ENCODE measurements at places on chromosomes 16 and 17.
A peak's percentile ranks its signal among the peaks of the same experiment; 100 is the strongest.

DNA sequence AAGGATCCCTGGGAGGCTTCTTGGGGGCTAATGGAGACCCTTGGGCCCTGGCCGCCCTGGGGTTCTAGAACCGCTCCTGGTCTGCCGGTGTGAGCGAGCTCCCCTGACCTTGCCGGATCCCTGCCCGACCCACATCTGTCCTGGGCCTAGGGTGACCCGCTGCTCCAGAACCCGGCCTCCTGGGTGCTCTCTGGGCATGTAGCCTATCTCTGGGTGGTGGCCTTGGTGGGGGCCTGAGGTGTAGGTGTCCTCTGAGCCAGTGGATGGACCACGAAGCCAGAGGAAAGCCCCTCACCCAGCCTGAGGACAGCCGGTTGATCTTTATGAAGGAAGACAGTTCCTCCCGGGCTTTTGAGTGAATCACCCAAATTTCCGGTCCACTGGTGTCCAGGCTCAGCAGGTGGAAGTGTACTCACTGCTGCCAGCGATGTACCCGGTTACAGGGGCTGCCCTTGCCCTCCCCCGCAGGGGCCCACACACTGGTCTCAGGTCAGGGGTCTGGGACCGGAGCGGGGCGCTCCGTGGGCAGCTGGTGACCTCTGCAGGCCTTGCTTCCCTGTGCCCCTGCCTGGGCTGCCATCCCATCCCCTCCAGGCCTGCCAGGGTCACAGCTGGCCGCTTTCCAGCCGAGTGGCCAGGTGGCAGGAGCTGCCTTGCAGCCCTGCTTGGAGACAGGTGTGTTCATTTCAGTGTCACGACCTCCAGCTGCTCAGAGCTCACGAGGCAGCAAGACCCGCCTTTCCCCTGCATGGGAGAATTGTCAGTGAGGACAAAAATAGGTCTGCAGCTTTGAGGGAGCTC lies 10.5 kb upstream of the GSE1 start:
- no peak for DNase-seq

GRCh38 chr17:6701719-6702118 lies 11.4 kb downstream of the SLC13A5 start:
- peak; percentile 40 for DNase-seq

DNA sequence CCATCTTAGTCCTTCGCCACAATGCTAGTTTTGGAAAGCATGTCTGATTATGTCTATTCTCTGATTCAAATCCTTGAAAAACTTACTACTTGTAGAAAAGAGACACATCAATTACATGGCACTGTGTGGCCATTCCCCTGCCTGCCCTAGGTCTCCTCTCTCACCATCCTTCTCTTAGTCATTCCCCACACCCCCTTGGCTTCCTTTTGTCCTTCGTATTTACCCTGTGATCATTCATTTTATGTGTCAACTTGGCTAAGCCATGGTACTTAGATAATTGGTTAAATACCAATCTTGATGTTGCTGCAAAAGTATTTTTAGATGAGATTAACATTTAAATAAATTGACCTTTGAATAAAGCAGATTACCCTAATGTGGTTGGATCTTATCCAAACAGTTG lies 122.9 kb upstream of the CDH11 start:
- no peak for DNase-seq

DNA sequence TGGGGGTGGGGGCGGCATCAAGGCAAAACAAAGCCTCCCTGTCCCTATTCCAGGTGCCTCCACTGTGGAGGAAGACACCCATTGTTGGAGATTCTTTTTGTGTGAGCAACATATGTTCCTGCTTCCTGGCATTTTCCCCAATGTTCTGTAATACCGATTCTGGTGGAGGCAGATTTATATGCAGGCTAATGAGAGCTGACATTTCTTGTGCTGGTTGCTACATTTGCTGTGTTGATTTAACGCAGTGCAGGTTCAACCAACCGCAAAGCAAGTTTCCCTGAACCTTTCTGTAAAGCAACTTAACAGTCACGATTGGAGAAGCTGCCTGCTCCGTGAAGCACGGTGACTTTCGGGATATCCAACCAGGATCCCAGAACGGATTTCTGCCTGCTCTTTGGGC lies 260.5 kb downstream of the CBLN1 start:
- no peak for DNase-seq

DNA sequence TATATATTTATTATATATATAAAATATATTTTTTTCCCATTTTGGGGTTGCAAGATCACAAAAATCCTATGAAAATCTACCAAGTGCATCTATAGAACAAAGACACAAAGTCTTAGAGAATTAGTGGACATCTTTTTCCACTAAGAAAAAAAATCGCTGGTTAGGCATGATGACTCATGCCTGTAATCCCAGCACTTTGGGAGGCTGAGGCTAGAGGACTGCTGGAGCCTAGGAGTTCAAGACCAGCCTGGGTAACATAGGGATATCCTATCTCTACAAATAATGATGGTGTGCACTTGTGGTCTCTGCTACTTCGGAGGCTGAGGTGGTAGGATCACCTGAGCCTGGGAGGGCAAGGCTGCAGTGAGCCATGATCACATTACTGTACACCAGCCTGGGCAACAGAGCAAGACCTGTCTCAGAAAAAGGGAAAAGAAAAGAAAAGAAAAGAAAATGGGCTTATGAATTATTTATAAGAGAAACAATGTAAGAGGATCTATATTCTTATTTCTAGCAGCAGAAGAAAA lies 185.1 kb upstream of the PSMD7 start:
- DNase-seq, result no peak

GRCh38 chr17:81976332-81977210 lies 858 bp upstream of the ASPSCR1 start:
- no peak for DNase-seq

DNA sequence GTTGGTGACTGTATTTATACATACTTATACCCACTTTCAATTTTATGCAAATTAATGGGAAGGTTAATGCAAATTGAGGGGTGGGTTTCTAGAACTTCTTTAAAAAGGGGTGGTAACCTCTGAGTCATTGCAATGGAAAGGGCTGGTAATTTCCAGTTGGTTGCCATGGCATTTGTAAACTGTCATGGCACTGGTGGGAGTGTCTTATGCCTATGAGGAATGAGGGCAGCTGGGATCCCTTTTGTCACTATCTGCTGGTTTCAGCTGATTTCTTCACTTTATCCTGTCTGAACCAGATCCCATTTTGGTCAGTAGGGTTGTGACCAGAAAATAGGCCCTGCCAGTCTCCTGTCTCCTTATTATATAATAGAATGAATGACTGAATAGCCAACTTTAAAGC lies 1006.7 kb upstream of the GOT2 start:
- no peak for DNase-seq

DNA sequence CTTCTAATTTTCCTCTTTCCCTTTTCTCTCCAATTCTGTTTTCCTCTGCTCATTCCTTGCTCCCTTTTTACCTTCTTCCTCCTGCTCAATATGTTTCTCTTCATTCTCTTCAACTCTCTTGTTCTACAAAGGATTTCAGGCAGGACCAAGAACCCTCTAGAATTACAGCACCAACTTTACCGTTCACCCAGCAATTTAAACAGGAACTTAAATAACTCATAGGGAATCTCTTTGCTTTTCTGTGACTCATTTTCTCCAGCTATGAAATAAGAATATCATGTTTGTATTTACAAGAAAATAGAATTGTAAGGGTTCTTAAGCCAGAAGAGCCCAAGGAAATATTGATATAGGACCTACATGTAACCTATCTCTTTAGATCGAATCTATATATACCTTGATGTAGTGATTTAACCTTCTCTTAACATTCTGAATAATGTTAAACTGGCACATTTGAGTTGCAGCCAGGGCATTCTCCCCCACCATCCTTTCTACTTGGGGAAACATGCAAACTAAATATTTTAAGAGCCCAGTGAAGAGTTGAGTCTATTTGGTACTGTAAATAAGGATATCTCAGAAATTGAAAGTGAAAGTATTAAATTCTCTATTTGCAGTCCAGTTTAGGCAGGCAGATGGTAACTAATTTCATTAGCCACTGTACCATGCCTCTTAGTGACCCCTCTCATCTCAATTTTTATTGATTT lies 137.0 kb downstream of the ANKFN1 start:
- DNase-seq, result no peak

GRCh38 chr16:67260426-67261063 lies 11.8 kb downstream of the SLC9A5 start:
- DNase-seq, result no peak

- no peak for DNase-seq
Observed at GRCh38 chr16:49019831-49020230, 261.8 kb downstream of the CBLN1 start.

- DNase-seq, result no peak
Observed at GRCh38 chr17:64384253-64385186, 6.1 kb downstream of the PECAM1 start.

DNA sequence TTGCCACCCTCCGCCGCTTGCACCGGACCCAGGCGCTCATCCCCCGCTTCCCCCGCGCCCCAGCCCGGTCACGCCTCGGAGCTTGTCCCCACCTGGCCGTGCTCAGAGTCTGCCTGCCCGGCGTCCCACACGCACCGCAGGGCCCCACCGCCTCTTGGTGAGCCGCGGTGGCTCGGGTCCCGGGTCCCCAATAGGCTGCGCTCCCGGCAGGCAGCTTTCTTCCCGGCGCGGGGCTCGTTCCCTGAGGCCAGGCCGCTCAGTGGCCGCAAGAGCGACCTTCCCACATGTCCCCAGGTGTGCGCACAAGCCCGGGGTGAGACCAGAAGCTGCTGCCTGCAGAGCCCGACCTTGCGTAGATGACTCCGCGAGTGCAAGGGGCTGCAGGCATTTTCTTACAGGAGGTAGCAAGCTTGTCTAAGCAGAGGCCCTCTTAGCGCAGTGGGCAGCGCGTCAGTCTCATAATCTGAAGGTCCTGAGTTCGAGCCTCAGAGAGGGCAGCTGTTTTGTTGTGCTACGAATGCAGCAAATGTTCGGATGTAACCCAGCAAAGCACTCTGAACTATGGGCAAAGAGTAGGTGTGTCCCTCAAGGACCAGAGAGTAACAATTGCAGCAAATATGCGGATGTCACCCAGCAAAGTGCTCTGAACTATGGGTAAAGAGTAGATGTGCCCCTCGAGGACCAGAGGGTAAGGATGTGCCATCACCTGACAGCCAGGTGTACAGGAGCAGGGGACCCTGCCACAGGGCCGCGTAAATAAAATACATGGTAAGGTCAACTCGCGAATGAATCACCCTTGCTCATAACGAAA lies 15.6 kb downstream of the TLE7 start:
- DNase-seq, result no peak

DNA sequence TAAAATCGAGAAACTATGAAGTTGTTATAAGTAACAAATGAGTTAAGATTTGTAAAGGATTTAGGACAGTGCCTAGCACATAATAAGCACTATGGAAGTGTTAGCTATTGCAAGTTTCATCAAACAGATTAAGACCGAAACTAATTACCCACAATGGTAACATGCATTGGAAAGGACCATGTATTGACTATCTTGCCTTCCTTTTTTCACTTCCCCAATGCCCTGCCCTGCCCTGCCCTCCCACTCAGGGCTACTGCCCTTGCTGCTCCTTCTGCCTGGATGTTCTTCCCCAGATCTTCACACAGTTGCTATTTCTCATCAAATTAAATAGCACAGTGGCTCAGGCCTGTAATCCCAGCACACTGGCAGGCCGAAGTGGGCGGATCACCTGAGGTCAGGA lies 202.1 kb upstream of the PSMD7 start:
- DNase-seq, result no peak

GRCh38 chr17:44345454-44346026 lies 438 bp downstream of the GRN start:
- no peak for DNase-seq

DNA sequence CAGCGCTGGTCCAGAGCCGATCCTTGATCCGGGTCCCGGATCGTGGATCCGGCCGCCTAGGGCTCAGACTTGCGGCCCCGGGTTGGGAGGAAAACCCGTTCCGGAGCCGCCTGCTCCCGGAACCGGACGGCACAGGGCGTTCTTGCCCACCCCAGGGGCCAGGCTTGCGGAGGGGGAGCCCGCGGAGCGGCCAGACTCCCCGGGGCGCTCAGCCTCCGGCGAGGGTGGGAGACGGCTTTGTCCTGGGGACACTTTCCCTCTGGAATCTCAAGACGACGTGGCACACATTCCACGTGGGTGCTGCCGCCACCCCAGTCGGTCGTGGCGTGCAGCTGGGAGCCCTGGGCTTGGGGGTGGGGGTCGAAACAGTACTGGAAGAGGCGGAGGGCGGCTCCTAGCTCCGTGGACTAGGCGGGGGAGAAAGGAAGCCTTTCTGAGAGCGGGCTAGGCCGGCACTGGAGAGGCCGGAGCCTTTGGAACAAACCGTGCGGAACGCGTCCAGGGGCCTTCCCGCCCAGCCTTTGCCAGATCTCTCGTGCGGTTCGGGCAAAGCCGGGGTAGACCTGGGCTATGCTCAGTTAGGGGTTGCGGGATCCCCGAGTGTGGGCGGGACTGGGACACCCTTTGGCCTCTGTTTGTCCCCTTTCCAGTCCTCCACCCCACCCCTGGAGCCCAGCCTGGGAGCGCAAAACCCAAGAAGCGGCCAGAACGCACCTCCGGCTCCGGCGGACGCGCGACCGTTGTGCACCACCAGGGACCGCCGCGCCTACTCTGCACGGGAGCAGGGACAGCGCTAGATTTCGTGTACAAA lies 26.5 kb downstream of the SREBF1 start:
- no peak for DNase-seq

DNA sequence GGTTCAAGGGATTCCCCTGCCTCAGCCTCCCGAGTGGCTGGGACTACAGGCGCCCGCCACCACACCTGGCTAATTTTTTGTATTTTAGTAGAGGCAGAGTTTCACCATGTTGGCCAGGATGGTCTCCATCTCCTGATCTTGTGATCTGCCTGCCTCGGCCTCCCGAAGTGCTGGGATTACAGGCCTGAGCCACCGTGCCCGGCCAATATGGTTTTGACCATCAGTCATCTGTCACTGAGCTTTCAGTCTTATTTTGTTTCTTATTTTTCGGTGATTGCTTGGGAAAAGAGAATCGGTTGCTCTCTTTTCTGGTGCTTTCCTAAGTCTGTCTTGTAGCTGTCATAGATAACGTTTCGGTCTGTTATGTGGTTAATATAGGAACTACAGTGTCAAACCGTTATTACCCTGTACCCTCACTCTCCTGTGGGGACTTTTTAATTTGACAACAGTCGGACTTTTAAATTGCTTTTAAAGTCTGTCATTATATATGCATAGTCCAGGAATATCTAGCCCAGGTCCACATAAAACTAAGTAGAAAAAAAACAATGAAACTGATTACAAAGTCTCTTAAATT lies 453.4 kb downstream of the KCNJ18 start:
- no peak for DNase-seq

GRCh38 chr17:19940722-19941464 lies 36.7 kb downstream of the AKAP10 start:
- no peak for DNase-seq

GRCh38 chr17:72400863-72401262 lies 280.0 kb downstream of the SOX9 start:
- DNase-seq, result no peak

GRCh38 chr17:488993-489757 lies 136.6 kb upstream of the RPH3AL start:
- no peak for DNase-seq

- no peak for DNase-seq
Observed at GRCh38 chr16:88013091-88013609, 61.9 kb downstream of the BANP start.

GRCh38 chr17:11935734-11936406 lies 61.4 kb downstream of the ZNF18 start:
- no peak for DNase-seq

Measured in GM19239 (cell line).